NCI-H2171 treated with DMSO at 0.1 percent for 48 hours (cell line): ENCODE measurements at places on chromosomes 5 and 9.

DNA sequence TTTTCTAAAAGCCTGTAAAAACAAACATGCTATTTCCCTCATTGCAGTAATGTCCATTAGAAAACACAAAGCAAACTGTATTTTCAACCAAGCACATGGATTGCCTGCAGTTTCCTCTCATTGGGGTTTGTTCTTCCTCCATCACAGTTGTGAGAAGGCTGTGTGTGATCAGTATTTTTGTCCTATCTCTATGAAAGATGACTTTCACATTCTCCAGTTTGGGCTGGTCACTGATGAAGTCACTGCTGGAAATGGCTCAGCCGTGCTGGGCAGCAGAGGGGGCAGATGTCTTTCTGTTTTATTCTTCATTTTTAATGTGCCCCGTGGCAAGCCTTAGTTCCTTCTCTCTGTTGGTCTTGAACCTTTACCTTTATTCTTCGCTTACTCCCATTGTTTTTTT lies 288.9 kb upstream of the MPDZ start:
- DNase-seq = no peak

DNA sequence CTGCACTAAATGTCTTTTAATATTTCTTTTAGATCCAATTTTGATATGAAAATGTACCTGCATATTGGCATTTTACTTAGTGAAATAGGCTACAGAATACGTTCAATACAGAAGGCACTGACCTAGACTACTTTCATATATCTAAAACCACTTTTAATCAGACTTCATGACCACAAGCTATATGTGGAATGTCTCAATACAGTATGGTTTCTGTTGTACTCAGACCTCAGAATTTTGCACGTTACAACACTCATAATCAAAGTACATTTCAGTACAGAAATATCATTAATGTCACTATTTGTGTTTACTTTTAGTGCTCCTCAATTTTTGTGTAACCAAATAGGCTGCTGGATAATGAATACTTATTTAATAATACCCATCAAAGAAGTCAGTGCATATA lies 74.8 kb downstream of the MEF2C start:
- no peak for DNase-seq

DNA sequence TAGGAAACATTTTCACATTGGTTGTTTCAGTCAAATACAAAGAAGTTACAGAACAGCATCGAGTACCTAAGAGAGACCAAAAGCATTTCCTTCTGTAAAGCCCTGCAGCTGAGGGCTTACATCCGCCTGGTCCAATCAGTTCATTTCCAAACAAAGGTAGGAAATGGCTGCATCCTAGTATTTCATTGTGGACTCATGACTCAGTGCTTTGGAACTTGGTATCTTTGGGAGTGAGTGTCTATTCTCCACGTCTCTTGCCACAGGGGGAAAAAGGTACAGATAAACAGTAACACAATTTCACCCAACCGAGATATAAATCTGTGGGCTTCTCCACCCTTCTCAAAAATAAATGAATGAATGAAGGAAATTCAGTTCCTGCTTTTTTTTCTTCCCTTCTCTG lies 75.4 kb downstream of the NFIB start:
- no peak for DNase-seq

DNA sequence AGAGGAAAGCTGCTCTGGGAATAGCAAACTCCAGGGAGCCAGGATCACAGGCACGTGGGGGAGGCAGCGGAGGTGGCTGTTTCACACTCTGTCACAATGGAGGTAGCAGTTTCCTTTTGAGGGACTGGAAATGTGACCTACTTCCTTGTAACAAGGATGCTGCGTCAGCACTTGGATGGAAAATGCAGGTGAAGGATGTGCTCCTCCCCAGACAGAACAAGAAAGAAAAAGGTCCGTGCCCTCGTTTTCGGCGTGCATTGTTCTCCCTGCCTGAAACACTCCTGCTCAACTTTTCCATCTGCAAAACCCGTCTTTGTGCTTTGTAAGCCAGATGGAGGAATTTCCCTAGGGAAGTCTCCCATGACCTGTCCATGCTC lies 55.1 kb upstream of the SH3PXD2B start:
- no peak for DNase-seq

DNA sequence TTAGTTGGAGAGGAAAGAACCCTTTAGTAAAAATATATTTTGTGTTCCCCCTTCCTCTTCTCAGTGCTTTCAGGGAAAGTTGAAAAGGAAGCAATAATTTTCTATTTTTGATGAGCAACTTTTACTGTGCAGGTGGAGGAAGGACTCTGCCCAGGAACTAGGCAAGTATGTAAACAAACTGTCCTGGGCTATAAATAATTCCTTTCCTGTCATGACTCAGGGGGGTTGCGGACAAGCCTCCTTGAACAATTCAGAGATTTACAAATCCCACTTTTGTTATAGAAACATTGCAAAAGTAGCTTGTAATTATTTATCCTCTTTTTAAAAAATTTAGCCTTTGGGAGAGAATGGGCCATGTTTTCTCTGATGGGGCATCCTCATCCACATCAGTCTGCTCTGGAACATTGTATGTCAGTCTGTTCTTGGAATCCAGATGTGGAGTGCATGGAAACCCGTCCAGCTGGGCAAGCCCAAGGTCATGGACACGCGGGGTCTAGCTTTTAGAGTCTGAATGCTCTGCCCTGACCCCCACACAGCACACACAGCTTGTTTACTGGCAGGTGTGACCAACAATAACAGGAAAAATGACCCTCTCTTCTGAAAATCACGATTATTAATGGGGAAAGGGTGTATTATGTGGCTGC lies 127.6 kb downstream of the GADD45G start:
- no peak for DNase-seq

GRCh38 chr9:106964822-106965525 lies 102.0 kb downstream of the ZNF462 start:
- DNase-seq = no peak

DNA sequence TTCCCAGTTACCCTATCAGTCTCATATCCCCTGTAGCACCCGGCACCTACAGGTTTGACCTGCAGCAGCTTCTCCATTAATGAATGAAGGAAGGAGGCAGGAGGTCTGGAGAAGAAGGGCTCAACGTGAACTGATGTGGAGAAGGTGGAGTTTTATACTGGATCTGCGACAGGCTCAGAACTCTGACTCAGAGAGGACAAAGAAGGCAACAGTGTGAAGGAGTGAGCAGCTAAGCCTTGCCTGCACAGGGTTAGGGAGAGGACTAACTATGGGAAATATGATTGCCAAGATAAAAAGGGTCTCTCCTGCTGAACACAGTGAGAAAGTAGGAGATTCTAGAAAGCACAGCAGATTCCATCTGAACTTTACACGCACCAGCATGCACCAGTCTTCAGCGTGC lies 23.6 kb downstream of the RASEF start:
- DNase-seq = no peak

DNA sequence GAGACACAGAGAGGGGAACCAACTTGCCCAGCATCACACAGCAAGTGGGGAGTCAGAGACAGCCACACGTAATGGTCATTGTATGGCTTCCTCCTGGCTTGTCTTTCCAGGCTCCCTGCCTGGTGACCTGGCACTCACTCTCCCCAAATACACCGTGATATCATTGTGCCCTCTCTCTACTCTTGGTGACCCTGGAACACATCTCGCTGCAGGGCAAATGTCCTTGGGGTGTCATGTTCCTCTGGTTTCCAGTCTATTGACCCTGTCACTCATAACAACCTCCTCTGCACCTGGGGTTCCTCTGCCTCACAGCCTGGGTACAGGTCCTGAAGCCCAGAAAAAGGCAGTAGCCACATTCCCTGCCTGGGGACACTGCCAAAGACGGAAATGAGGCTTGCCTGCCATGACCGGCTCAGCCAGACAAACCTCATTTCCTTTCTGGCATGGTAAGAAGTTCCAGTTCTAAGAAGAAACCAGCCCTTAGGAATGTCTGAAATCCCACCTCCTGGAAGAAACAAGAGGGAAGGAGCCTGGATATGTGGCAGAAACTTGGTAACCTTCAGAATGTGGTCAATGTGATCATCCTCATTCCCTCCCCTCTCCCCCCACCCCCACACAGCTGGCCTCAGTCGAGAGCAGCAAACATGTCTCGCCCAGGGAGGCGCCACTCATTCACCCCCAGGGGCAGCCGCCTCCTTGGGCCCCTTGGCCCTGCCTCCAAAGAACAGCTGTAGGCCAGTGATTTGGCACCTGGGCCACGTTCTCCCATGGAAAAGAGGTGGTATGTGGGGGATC lies 30.6 kb upstream of the SMU1 start:
- no peak for DNase-seq

DNA sequence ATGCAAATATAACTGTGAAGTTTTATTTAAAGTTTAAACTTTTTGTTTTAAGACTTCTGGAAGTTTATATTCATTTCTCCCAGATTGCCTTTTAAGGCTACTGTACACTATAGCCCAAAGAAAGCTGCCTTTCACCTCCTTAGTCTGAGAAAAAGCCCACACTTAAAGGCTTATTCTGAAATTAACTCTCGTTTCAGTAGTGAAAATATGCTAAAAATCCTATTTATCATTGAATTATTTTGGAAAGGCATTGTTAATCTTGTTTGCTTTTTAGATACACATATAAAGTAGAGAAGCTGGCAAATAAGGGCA lies 3.3 kb upstream of the PURA start:
- no peak for DNase-seq

DNA sequence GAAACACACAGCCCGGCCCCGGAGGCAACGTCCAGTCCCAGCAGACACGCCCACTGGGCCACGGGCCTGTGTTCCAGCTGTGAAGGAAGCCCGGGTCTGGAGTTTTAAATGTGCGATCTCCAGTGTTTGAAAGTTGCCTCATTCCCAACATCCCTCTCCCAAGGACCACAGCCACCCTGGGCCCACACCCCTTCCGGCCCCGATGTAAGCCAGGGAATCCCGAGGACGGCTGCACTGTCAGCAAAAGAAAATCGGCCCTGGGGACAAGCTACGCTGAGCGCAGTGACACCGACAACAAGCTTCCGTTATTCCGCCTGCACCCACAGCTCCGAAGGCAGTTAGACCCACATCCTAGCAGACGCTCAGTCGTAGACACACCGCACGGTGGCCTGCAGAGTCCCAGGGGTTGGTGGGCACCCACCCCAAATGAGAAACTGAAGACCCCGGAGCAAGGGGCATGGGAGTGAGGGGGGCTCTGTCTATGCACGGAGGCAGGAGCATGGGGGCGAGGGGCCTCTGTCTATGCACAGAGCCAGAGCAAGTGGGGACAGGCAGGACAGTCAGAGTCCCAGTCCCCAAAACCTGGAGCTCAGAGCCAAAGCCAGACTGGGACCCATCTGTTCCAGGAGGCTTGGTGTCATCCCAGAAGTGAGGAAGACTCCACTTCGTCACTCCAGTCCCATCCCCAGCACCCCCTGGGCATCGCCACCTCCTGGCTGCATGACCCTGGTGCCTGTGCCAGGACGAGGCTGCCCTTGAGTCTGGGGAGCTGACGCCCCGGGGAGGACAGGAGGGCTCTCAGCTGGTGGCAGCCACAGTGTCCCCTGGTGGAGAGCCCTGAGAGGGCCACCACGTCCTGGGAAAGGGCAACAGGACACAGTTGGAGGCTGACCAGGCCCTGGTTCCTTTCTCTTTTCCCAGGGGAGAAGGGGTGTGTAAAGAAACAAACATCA lies 23.4 kb downstream of the GLT6D1 start:
- DNase-seq = no peak

- no peak for DNase-seq
These were observed 35.5 kb upstream of the FTMT start for GRCh38 chr5:121816164-121816563.

GRCh38 chr9:109887079-109887478 lies 107.1 kb downstream of the PALM2AKAP2 start:
- DNase-seq = no peak

- DNase-seq = no peak
These were observed 2.1 kb downstream of the CCNO start for GRCh38 chr5:55231029-55231918.

DNA sequence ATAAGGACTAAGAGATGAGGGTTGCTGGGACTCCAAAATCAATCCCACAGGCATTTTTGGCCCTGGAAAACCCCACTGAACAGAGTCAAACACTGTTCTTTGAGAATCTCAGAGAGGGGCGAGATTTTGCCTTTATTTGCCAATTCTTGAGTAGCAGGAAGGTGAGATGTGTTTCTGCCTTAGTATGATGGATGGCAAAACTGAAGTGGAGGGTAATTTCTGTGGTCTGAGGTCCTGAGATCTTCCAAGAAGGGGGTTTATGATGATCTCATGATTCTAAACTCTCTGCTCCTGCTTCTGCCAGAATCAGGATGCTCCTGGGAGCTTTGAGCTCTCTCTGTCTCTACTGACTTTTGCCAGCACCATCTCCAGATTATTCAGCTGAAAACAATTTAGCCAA lies 174.8 kb upstream of the CLINT1 start:
- no peak for DNase-seq

DNA sequence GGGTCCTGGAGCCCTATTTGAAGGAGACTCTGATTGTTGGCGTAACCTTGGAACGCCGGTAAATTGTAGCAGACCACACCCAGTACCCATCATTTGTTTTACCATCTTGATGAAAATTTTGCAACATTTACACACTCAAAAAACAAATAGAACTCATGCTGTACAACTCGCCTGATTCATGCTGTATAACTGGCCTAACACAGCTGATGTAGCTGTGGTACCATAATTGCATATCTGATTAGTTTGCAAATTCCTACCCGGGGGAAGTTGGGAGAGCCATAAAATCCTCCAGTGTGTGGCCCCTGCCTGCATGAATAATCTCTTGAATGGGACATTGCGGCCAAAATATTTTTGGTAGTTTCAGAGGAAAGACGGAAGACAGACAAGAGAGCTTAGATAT lies 9.7 kb downstream of the NIPAL4 start:
- DNase-seq = no peak

DNA sequence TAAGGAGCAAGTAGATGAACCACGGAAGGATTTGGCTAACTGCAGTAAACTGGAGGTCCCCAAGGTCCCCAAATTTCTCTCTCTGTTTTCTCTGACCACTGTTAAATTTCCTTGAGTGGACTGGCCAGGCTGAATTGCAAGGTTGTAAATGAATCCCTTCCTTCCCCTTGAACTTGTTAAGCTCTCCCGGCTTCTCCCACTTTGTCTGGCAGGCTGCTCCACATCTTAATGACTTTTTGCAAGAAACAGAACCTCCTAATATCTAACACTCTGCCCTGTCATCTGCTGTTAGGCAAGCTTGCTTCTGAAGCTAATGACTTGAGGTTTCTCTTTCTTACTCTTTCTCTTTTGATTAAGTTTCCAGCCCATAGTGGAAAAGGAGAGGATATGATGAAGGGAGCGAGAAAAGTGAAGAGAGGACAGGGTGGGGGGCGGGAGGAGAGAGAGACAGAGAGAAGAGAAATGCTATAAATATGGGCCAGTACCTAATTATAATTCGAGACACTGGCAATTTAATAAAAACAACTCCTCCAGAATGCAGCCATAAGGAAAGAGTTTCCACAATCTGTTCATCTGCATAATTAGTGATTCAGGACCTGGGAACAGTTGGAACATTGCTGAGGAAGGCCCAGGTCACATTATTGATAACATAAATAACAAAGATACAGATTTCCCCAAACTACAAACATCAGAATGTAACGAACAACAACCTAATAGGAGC lies 437.3 kb upstream of the MPDZ start:
- peak; percentile 15 for DNase-seq
